Activated T-cell treated with anti-CD3 and anti-CD28 coated beads, Interleukin-2, amount 50 U/mL, for 72 hours (primary cell): ENCODE measurements at places on chromosomes 3 and 15. TPM values are rescaled to one million over a fixed set of nuclear protein-coding genes. Genes with fewer than 3 reads are reported as not detected.

DNA sequence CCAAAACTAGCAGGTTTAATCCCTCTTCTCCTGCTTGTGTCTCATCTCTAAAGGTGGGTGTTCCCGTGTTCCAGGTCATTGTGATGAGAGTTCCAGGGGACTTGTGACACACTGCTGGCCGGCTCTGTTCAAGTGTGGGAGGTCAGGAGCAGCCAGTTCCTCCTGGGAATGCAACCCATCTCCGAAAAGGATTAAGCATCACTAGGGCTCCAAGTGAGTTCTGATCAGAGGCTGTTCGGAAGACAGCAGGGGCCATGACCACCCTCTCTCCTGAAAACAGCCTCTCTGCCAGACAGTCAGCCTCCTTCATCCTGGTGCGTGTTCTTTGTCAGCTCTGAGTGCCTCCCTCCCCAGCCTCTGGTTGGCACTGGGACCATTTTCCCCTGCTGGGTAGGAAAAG is at the start of gene TBC1D21:
Gene TBC1D21 (plus strand): TSS at position 109 of the 400 bp plus-strand sequence. CDS start 146 bp downstream, at position 255.
- no peaks in the 10 kb centered on the region for H3K4me1 ChIP-seq
- H3K27ac ChIP-seq = no peak within 1 kb of the TSS
- no peaks in the 10 kb centered on the region for H3K36me3 ChIP-seq
- no peak within 1 kb of the TSS for H3K4me3 ChIP-seq

GRCh38 chr3:176909044-176909443 is 288.2 kb downstream of the TBL1XR1 start:
- DNase-seq = no peak
- H3K27me3 ChIP-seq = no peaks in the 10 kb centered on the region
- H3K36me3 ChIP-seq = no peaks in the 10 kb centered on the region
- H3K4me3 ChIP-seq = no peak overlapping the region

DNA sequence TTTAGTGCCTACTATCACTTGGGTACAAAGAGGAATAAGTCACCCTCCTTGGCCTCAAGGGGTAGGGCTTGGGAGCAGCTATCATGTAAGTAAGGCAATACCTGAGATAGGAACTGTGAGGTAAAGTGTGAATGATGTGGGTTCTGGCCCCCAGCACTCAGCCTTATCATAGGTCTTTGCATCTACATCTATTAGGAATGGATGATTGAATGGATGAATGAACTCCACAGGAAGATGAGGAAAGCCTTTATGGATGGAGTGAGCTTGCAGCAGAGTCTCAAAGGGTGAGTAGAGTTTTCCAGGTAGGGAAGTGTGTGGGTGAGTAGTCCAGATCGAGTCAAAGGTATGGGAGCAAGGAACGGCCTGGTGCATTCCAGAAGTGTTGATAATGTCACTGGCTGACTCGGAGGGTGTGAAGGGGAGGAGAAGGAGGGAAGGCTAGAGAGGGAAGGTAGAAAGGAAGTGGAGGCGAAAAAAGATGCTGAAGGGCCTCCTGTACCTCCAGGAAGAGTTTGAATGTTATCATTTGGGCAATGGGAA is 13.1 kb upstream of the ABHD2 start:
- H3K4me1 ChIP-seq = peaks cover 35% of the 10 kb centered on the region
- DNase-seq = no peak
- no peak overlapping the region for H3K27ac ChIP-seq
- H3K36me3 ChIP-seq = no peaks in the 10 kb centered on the region

- H3K27ac ChIP-seq = no peak overlapping the region
- H3K36me3 ChIP-seq = no peaks in the 10 kb centered on the region
- no peaks in the 10 kb centered on the region for H3K4me1 ChIP-seq
- no peak for DNase-seq
- H3K27me3 ChIP-seq = no peaks in the 10 kb centered on the region
- H3K4me3 ChIP-seq = no peak overlapping the region
Measured at GRCh38 chr3:55014081-55014480, 86.2 kb upstream of the LRTM1 start.

DNA sequence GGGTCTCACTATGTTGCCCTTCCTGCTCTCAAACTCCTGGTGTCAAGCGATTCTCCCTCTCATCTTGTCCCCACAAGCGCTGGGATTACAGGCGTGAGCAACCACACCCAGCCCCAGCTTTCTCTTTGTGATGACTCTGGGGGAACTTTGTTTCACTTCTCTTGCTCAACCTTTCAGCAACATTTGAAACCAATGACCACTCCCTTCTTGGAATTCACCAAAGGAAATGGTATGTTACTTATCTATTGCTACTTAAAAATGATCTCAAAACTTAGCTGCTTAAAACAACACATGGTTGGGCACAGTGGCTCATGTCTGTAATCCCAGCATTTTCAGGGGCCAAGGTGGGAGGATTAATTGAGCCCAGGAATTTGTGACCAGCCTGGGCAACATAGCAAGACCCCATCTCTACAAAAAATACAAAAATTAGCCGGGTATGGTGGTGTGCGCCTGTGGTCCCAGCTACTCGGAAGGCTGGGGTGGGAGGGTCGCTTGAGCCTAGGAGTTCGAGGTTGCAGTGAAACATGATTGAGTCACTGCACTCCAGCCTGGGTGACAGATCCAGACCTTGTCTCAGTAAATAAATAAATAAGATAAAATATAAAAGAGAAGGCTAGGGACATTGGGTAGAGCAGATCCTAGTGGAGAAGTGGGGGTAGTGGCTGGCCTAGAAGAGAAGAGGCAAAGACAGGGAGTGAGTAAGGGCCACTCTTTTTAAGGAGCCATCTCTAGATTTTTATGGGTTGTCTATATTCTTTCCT is 10.3 kb upstream of the COPG1 start:
- peak overlapping the region; percentile 68 for H3K4me3 ChIP-seq
- H3K27ac ChIP-seq = peak overlapping the region; percentile 79
- no peaks in the 10 kb centered on the region for H3K36me3 ChIP-seq
- DNase-seq = peak; percentile 53
- peaks cover 29% of the 10 kb centered on the region for H3K4me1 ChIP-seq

GRCh38 chr3:112466020-112466419 is 33.3 kb downstream of the BTLA start:
- H3K4me1 ChIP-seq = peaks cover 84% of the 10 kb centered on the region
- H3K27ac ChIP-seq = no peak overlapping the region
- no peaks in the 10 kb centered on the region for H3K27me3 ChIP-seq
- no peak for DNase-seq

Gene ADPRH
- 13.8 TPM for total RNA-seq

Gene NDN
- 1.5 TPM for total RNA-seq

GRCh38 chr3:45355351-45355750 is 33.0 kb upstream of the LARS2 start:
- H3K27me3 ChIP-seq = peaks cover 33% of the 10 kb centered on the region
- H3K36me3 ChIP-seq = no peaks in the 10 kb centered on the region
- no peak overlapping the region for H3K4me3 ChIP-seq
- H3K27ac ChIP-seq = no peak overlapping the region

GRCh38 chr3:169629895-169630294 is 33.6 kb downstream of the MECOM start:
- H3K27ac ChIP-seq = no peak overlapping the region
- H3K4me1 ChIP-seq = peaks cover 6% of the 10 kb centered on the region
- DNase-seq = no peak
- no peaks in the 10 kb centered on the region for H3K36me3 ChIP-seq

Gene DIPK2A
- 10.4 TPM for total RNA-seq

Gene KIF7
- 1.8 TPM for total RNA-seq

Gene TGM5
- not detected for total RNA-seq

- DNase-seq = no peak
- H3K4me1 ChIP-seq = peaks cover 45% of the 10 kb centered on the region
- H3K4me3 ChIP-seq = no peak overlapping the region
- no peaks in the 10 kb centered on the region for H3K36me3 ChIP-seq
Measured at GRCh38 chr3:118946449-118946848, 88.2 kb downstream of the IGSF11 start.

DNA sequence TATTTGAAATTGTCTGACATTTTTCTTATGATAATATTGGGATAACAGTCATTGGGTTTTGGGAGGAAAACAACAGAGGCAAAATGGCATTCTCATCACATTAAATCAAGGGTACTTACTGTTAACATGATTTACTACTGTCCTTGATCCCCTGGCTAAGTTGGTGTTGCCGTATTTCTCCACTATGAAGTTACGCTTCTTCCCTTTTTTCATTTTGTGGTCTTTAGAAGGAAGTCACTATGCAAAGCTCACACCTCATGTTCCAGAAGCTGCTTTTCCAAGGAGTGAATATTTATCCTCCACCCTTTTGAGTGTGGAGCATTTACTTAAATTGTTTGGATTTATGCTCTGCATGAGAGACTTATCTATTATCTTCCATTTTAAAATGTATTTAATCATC is 63.7 kb downstream of the ALCAM start:
- no peaks in the 10 kb centered on the region for H3K4me1 ChIP-seq
- H3K27ac ChIP-seq = no peak overlapping the region
- no peaks in the 10 kb centered on the region for H3K36me3 ChIP-seq

GRCh38 chr3:76122007-76122406 is 336.7 kb upstream of the ZNF717 start:
- no peak overlapping the region for H3K27ac ChIP-seq
- no peak for DNase-seq
- no peaks in the 10 kb centered on the region for H3K27me3 ChIP-seq
- H3K4me1 ChIP-seq = no peaks in the 10 kb centered on the region
- H3K4me3 ChIP-seq = no peak overlapping the region
- H3K36me3 ChIP-seq = no peaks in the 10 kb centered on the region
